Fibroblast of skin of back (primary cell): ENCODE measurements at places on chromosomes 13 and 19.

DNA sequence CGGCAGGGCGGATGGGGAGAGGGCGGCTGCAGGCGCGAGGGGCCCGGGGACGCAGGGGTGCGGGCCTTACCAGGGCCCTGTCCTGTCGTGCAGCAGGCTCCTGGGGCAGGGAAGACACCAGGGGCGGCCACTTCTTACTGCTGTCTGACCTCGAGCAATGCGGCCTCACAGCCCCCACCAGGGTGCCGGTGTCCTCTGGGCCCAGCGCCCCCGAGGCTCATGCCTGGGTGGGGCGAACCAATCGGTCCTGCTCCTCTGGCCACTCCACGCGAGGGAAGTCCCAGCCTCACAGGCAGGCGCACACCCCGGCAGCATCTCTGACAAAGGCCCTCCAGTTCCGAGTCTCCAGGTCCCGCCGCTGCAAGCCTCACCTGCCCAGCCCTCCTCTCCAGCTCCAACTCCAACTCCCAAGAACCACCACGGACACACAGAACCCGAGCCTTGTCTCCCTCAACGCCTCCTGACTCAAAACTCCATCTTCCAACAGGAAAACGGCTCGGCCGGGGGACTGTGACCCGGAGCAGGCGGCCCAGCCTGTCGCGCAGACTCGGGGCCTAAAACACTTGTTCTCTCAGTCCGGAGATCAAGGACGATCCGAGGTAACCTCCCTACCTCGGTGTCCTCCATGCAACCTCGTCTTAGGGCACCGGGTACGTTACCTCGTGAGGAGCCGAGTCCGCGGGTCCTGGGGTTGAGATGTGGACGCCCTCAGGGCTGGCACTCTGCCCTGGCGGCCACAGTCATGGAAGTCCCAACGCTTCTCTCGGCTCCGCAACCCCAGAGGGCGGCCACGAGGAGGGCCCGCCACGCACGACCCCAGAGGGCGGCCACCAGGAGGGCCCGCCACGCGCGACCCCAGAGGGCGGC is 6.5 kb downstream of the FGF22 start:
- DNase-seq, result no peak

DNA sequence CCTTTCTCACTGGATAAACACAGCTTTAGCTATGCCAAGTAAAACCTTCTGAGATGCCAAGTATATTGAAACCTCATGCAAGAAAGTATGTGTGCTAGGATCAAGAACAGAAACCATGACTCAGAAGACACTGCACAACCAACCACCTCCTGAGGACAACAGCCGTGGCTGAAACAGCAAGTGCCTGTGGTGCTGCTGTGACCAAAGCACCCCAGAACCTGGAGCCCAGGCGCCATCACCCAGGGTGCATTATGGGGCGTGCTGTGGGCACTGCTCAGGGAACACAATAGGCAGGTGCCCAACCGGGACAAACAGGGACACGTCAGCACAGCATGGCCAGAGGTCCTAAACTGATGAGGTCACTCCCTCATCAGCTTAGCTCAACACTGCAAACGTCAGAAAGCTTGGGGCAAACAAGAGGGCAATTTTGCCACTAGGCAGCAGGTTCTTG is 101.3 kb upstream of the SLC15A1 start:
- DNase-seq, result peak; percentile 57

GRCh38 chr19:33171916-33172359 is 22.2 kb upstream of the LRP3 start:
- DNase-seq, result peak; percentile 73

DNA sequence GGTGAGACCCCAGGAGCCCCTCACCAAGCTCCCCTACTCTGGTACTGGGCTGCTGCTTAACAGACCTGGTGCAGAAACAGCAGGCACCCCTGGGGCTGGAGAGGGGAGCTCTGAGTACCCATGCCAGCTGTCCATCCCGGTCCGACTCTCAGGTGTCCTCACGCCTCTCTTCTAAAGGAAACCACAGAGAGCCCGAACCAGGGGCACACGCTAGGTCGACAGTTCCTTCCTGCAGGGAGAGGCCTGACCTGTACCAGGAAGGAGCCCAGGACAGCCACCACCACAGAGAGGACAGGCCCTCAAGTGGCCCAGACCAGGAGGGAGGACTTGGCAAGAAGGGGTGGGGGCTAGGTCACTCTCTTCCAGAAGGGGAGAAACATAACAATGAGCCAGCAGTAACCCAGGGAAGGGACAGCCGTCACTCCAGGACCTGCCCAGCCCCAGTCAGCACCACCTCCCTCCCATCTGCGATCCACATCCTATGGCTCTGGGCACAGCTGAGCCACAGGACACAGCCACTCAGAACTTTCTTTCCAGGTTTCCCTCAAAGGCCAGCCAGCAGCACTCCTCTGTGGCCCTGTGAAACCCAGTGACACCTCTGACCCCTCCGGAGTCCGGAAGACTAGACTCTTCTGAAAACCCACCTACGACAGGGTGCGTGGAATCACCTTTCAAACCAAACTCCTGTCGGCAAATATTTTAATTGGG is 13.0 kb upstream of the SLC35E1 start:
- no peak for DNase-seq

- no peak for DNase-seq
These were observed 352.5 kb downstream of the DNAJC15 start for GRCh38 chr13:43375797-43376465.

GRCh38 chr19:1132552-1133383 is 29.0 kb downstream of the GPX4 start:
- DNase-seq, result no peak

- no peak for DNase-seq
These were observed 73.4 kb upstream of the POMP start for GRCh38 chr13:28585561-28585960.

GRCh38 chr13:39373145-39373544 is 229.8 kb downstream of the LHFPL6 start:
- no peak for DNase-seq

GRCh38 chr13:79660361-79660760 is 179.4 kb downstream of the NDFIP2 start:
- no peak for DNase-seq

GRCh38 chr19:3966051-3967017 is 4.6 kb downstream of the DAPK3 start:
- DNase-seq, result no peak

- peak; percentile 26 for DNase-seq
These were observed 1.2 kb upstream of the KATNAL1 start for GRCh38 chr13:30308548-30308947.

DNA sequence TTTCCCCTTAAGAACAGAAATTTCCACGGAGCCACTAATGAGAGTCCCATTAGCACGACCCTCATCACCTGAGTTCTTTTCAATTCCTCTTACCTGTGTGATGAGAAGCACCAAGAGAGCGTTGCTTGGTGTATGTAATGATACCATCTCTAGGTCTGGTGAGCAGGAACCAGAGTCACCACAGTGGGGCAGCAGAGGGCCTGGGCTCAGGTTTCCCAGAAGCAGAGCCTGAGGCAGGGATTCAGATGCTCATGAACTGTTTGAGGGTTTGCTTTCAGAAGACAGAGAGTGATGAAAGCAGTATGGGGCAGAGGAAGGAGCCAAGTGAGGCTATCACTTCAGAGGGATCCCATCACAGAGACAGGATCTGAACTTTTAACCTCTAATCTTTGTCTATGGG is 3.1 kb upstream of the PTPRH start:
- DNase-seq, result no peak

GRCh38 chr13:33710924-33711323 is 107.0 kb upstream of the RFC3 start:
- DNase-seq, result no peak

- no peak for DNase-seq
These were observed 1328.4 kb downstream of the PCDH9 start for GRCh38 chr13:65901723-65902122.

DNA sequence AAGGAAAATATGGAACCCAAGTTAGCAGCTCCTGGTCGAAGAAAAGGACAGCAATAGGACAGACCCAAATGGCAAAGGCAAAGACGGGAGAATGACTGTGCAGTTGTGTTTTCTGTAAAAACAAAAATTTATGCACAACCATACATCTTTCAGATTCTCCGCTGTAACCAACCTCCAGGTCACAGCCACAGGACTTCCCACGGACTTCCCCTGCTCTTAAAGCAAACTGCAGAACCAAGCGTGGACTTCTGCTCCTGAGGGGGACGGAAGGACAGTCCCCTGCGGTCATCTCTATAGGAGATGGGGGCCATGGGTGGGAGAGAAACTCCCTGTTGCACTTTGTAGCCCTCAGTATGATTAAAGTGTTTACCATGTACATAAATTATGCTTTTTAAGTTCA is 2.5 kb downstream of the GRTP1 start:
- no peak for DNase-seq

- DNase-seq, result no peak
These were observed 3.6 kb downstream of the MICOS13 start for GRCh38 chr19:5676772-5677105.

DNA sequence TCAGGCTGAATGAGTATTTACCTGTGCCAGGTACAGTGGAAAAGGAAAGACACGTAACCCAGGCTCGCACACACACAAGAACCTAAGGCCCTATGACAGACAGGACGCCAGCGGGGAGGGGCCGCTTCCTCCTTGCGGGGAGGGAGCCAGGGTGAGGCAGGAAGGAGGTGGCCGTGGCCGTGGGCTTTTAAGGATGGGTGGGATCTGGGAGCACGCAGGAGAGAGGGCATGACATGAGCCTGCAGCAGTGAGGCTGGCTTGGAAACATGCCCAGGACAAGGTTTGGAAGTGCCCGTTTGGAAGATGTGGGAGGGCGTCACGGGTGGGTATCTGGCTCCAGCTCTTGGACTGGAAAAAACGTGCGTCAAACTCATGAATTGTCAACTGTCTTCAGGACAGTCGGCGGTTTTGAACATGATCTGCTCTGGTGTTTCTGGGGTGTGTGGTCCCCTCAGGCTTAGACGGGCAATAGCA is 20.1 kb downstream of the SH3GL1 start:
- no peak for DNase-seq

GRCh38 chr19:38924388-38924787 is 6.2 kb downstream of the SARS2 start:
- DNase-seq, result no peak

GRCh38 chr13:53126841-53127245 is 98.2 kb downstream of the OLFM4 start:
- DNase-seq, result peak; percentile 48

- DNase-seq, result peak; percentile 83
These were observed 19.3 kb downstream of the RUBCNL start for GRCh38 chr13:46367617-46368327.

DNA sequence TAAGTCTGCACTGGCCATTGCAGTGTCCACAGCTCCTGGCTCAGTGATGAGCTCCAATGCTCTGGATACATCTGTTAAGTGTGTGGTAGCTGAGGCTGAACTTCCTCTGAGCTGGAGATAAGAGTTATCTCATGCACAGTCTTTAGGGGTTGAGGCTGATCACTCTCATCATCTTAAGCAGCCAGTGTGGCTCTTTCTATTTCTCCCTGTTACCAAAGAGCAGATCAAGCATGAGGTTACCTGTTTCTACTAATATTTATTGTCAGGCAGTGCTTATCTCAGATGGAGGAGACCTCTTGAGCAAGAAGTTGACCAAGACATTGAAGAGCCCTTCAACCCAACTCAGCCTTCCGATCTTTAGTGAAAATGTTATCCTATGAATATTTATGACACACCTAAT is 6.6 kb upstream of the OR10H2 start:
- no peak for DNase-seq

DNA sequence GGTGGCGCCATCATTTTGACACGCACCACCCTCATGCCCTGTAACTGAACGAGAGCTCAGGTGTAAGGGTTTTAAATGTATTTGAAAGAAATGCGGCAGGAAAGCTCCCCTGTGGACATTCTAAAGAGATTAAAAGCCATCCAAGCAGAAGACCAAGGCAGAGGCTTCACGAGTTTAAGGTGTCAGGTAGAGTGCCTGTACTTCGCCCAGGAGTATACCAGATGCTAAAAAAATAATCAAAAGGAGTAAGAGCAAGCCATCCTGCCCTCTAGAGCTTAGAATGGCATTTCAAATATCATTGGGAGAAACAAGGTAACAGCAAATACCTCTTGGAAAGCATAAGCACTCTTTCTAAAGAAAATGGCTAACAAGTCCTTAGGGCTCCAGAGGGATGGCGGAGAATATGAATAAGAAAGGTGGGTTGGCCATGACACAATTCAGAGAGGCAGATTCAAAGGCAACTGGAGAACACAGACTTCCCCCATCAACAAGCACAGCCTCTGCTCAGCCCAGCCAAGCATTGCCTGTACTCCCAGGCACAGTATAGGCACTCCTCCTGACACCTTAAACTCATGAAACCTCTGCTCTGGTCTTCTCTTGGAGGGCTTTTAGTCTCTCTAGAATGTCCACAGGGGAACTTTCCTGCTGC is 447.6 kb downstream of the SUCLA2 start:
- no peak for DNase-seq

DNA sequence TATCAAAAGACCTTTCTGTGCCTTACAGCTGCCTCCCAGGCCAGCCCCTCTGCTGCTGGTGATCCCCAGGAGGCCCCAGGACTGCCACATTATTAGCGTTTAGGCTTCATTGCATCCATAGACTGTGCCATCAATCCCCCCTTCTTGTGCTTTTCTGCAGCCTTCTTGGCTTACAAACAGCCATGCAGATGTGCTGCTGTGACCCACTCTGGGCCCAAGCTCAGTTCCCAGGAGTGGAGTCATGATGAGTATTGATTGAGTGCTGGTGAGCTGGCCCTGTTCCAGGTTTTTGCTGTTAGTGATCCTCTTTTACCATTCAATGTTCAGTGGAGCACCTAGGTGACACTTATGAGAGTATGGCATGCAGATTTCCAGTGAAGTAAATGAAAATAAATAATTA is 59.9 kb upstream of the SLAIN1 start:
- no peak for DNase-seq

DNA sequence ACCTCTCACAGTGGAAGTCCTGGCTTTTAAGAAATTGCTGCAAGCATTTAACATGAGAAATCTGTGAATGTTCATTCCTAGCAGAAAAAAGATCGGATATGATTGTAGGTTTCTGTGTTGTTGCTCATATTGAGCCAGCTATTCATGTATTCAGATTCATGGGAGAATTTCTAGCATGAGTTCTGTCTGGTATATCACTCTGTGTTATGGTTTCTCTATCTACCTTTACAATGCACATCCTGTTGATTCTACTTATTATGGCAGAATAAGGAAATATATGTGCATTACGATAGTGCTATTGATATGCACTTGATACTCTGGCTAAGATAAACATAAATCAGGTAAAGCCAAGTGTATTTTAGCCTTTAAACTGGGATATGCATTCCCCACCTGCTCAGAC is 138.2 kb downstream of the KCNRG start:
- no peak for DNase-seq

DNA sequence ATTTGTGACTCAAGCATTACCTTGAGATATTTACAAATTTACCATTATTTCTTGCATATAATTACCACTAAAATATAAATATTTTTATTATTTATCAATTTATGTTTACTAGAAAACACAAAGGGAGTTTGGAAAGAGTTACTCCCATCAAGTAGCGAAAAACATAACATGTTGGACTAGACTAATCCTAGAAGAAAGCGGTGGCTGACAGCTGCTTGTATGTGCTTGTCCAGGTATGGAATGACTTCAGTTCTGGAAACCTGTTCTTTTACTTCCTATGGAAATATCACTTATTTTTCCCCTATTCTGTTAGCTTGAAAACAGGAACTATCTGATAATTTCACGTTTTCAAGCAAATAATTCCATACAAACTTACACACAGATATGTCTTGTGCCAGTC is 28.5 kb downstream of the SLITRK1 start:
- no peak for DNase-seq
